A549 treated with DMSO at 1 μM for 4 hours (cell line): ENCODE measurements at places on chromosomes 2 and 18. TPM values are rescaled to one million over a fixed set of nuclear protein-coding genes. Genes with fewer than 3 reads are reported as not detected.

The POTEE gene
- total RNA-seq: 0.06 to 0.15 TPM (median 0.08 TPM) in 4 of 5 replicates, not detected in the other

The SERPINB4 gene
- 0.12 to 0.28 TPM (median 0.18 TPM) in 5 replicates for total RNA-seq

The FBXO41 gene
- 4.4 to 6.1 TPM (median 5.3 TPM) in 5 replicates for total RNA-seq

The ICA1L gene
- 1.5 to 2.4 TPM (median 1.9 TPM) in 5 replicates for total RNA-seq

The POTEJ gene
- total RNA-seq: not detected in 5 replicates

The BOLL gene
- not detected in 5 replicates for total RNA-seq

The PLA2R1 gene
- 1.8 to 3.8 TPM (median 2.5 TPM) in 5 replicates for total RNA-seq

The TMEM150A gene
- total RNA-seq: 9.3 to 13.0 TPM (median 12.3 TPM) in 5 replicates

The CRYGC gene
- total RNA-seq: not detected in 5 replicates

The PIKFYVE gene
- total RNA-seq: 5.9 to 9.5 TPM (median 9.0 TPM) in 5 replicates

The CXXC1 gene
- 42.8 to 56.8 TPM (median 49.7 TPM) in 5 replicates for total RNA-seq

The REG1B gene
- not detected in 5 replicates for total RNA-seq

The GULP1 gene
- total RNA-seq: 36.3 to 52.8 TPM (median 39.9 TPM) in 5 replicates

The WDCP gene
- 12.0 to 15.5 TPM (median 14.6 TPM) in 5 replicates for total RNA-seq

The LRATD1 gene
- 0.03 to 0.07 TPM in 2 of 5 replicates, not detected in the others for total RNA-seq

The KCNF1 gene
- 28.3 to 46.3 TPM (median 36.5 TPM) in 5 replicates for total RNA-seq

The ARHGEF4 gene
- total RNA-seq: 6.3 to 7.7 TPM (median 6.8 TPM) in 5 replicates

The NGEF gene
- 16.1 to 20.4 TPM (median 16.8 TPM) in 5 replicates for total RNA-seq

The KCNG2 gene
- not detected in 5 replicates for total RNA-seq

The HRH4 gene
- total RNA-seq: not detected in 5 replicates

The MRPL30 gene
- 33.1 to 44.6 TPM (median 35.6 TPM) in 5 replicates for total RNA-seq

The UPP2 gene
- total RNA-seq: not detected in 5 replicates

The MAP2 gene
- 0.28 to 0.72 TPM (median 0.50 TPM) in 5 replicates for total RNA-seq

The ASB18 gene
- total RNA-seq: not detected in 5 replicates

The OSR1 gene
- total RNA-seq: 4.9 to 9.0 TPM (median 5.3 TPM) in 5 replicates

The TWSG1 gene
- total RNA-seq: 14.7 to 21.3 TPM (median 19.2 TPM) in 5 replicates

The MEP1B gene
- total RNA-seq: 0.03 to 0.15 TPM (median 0.07 TPM) in 5 replicates

The STAT4 gene
- total RNA-seq: 2.7 to 3.8 TPM (median 3.5 TPM) in 5 replicates

The GPC1 gene
- 175 to 222 TPM (median 194 TPM) in 5 replicates for total RNA-seq

The ABHD3 gene
- total RNA-seq: 22.7 to 27.7 TPM (median 24.2 TPM) in 5 replicates

The LRRTM1 gene
- total RNA-seq: not detected in 5 replicates

The ANKRD30BL gene
- total RNA-seq: not detected in 5 replicates

The GKN2 gene
- total RNA-seq: 2.3 to 4.3 TPM (median 3.7 TPM) in 5 replicates

The VIL1 gene
- total RNA-seq: 0.16 to 0.33 TPM (median 0.18 TPM) in 5 replicates

The SERPINB11 gene
- 0.07 to 0.08 TPM in 2 of 5 replicates, not detected in the others for total RNA-seq

The ATP8B1 gene
- total RNA-seq: 9.9 to 13.9 TPM (median 10.6 TPM) in 5 replicates

The DNAJC5G gene
- total RNA-seq: not detected in 5 replicates

The EGR4 gene
- 0.11 to 0.32 TPM (median 0.25 TPM) in 5 replicates for total RNA-seq

The MARCHF4 gene
- 58.8 to 70.6 TPM (median 63.7 TPM) in 5 replicates for total RNA-seq

The FTCDNL1 gene
- 2.2 to 3.0 TPM (median 2.6 TPM) in 5 replicates for total RNA-seq

The SATB2 gene
- total RNA-seq: 3.3 to 3.9 TPM (median 3.6 TPM) in 5 replicates

The CCBE1 gene
- total RNA-seq: 5.8 to 14.2 TPM (median 10.5 TPM) in 5 replicates

The C2orf66 gene
- 0.05 to 0.17 TPM (median 0.12 TPM) in 4 of 5 replicates, not detected in the other for total RNA-seq

The SAG gene
- total RNA-seq: not detected in 5 replicates

The STPG4 gene
- not detected in 5 replicates for total RNA-seq

The NOSTRIN gene
- total RNA-seq: 1.4 to 2.2 TPM (median 1.9 TPM) in 5 replicates

The QPCT gene
- total RNA-seq: 17.5 to 21.3 TPM (median 18.6 TPM) in 5 replicates

The ZCCHC2 gene
- 8.8 to 10.5 TPM (median 10.0 TPM) in 5 replicates for total RNA-seq

The DHRS9 gene
- 2.4 to 3.9 TPM (median 3.1 TPM) in 5 replicates for total RNA-seq

The RNF152 gene
- total RNA-seq: 0.01 to 0.16 TPM (median 0.01 TPM) in 3 of 5 replicates, not detected in the others

The PLEKHH2 gene
- total RNA-seq: 0.90 to 1.5 TPM (median 0.94 TPM) in 5 replicates

The GREB1L gene
- 1.7 to 3.9 TPM (median 2.2 TPM) in 5 replicates for total RNA-seq
